GM23248 (cell line): ENCODE measurements at places on chromosomes 16 and 17. TPM values are rescaled to one million over a fixed set of nuclear protein-coding genes. Genes with fewer than 3 reads are reported as not detected.

Gene TBC1D26
- total RNA-seq = not detected in 2 replicates

DNA sequence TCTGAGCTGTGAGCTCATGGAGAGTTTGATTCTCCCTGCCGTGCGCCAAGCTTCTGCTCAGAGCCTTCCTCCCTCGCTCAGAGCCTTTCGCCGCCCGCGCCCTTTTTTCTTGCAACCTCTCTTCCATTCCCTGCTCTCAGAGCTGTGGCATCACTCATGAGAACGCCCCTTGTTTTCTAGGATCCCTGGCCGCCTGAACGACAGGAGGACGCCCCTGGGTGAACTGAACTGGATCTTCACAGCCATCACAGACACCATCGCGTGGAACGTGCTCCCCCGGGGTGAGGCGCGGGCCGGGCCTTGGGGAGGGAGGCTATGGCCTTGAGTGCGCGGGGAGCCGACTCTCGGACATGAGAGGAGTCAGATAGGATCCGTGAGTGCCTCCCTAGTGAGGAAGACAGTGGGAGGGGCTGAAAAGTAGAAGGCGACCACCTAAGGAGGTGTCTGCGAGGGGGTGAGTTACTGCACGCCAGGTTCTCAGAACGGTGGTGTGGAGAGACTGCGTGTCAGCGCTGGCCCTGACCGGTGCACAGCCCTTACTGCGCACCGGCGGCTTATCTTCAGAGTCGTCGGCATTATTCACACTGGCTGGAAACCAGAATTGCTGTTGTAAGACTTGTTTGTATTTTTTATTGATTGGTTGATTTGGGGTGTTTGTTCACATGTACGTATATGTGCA, 169.5 kb upstream of the CHMP6 start:
- DNase-seq = no peak

DNA sequence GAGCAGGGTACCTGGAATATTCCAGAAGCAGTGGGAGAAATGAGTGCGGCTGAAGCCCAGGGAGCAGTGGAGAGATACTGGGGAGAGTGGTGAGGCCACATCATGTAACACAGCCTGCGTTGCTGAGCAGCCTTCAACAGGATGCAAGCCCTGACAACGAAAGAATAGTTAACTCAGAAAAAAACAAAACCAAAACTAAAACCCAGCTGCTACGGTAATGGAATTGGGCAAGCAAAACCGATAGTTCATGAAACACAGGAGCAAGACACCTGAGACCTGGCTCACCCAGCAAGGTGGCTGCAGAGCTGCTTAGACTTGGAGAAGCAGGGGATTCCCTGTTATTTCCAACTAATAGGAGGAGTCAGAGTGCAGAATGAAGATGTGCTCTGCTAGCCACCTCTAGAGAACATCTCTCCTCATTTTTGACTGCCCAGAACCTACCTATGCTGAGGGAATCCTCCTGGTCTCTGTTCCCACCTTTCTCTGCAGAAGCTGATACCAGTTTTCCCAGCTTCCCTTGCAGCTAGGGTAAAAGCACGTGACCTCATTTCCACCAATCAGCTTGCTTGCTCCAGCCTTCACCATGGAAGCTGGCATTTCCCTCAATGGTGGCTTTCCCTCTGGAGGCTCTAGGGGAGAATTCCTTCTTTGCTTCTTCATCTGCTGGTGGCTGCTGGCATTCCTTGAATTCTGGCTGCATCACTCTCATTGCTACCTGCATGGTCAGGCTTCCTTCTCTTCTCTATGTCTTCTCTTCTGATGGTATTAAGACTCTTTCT, 59.4 kb upstream of the XYLT1 start:
- no peak for DNase-seq

- DNase-seq = no peak
Observed at GRCh38 chr16:87190288-87191230, 126.6 kb downstream of the C16orf95 start.

DNA sequence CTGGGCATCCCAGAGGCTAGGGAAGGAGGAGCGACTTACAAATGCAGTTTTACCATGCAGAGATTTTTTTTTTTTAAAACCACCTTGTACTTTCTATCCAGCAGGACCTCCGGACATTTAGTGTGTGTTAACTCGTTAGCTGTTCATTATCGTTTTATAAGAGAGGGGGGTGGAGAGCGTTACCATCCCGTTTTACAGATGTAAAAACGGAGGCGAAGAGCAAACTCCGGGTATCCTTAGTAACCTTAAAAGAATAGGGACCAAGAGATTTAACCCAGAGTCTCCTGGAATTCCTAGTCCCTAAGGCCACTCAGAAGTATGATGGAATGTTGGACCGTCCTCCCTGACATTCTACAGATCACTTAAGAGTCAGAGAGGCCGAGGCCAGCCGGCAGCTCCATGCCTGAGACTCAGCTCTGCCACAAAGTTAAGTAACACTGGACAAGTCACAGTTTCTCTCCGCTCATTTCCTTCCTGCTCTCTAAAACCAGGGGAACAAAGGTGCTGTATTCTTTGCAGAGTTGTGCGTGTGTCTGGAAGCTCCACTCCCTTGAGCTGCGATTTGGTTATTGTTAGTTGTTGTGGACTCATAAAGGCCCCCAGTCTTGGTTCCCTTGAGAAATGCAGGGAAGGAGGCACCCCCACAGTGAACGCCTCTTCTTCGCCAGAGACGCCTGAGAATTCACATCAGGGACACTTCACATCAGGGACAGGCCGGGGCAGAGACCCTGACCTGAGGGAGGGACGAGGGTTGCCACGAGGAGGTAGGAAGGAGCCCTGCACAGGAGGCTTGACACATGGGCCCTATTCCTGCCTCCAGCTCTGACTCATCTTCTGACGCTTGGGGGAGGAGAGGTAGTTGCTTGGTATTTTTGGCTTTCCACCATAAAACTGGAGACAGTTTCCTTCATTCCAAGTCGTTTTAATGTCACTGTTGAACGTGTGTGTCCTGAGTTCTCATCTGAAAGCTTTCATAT, 1.2 kb downstream of the DUSP14 start:
- DNase-seq = peak; percentile 93

DNA sequence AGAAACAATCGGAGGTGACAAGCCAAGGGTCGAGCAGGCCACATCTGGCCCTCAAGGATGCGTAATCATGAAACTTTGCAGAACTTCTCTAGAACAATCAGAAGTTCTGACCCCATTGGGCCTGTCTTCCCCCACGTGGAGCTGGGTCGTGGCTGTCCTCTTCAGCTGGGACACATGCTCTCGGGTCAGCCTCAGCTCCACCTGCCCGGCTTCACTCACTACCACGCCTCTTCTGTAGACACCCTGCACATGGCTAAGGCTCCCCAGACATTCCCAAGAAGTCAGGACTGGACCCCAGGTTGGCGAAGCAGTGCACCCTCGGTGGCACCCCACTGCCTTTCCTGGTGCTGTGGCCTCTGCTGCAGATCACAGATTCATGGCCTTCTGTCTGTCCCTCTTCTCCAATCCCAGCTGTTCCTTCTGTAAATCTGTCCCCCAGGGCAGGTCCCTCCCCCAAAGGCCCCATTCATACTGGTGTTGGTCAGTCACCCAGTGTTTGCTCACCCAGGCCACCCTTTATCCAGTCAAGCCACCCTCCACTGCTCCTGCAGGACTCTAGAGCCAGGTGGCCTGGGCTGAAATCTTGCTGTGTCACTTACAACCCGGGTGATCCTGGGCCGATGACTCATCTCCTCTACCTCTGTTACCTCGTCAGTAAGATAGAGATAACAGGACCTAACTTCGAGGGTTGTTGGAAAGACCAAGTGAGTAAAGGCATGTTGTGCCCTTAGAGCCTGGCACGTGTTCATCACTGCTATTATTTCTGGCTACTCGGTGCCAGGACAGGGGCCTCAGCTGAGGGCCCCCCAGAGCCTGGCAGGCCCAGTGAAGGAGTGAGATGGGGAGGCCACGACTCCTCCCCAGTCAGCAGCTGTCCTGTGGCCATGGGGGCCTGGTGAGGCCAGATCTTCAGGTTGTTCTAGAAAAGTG, 1.4 kb upstream of the SLC5A11 start:
- DNase-seq = no peak

DNA sequence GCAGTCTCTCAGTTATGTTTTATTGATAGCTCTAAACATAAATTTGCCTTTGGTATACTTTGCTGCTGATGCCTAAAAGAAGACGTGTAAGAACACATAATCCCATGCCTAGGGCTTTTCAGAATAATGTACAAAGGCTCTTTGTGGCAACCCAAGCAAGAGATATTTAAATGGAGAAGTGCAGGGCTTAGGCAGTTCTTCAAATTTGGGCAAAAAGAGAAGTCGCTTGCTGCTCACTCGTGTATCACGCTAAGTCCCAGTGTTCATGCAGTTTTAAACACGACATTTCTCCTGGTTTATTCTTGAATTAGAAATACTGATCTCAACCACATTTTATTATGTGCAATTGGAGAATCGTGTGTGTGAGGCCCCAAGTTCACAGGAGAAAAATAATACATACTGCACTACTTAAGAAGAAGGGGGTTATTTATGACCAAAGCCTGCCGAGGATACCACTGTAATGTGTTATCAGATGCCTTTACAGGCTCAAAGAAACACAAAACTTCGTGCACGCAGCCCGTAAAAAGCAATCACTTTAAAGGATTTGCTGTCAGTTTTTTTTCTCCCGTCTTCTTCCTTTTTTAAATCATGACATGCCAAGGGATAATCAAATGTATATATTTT, 22.5 kb upstream of the IRX6 start:
- DNase-seq = no peak
